HFFc6 (cell line): ENCODE measurements at places on chromosomes 3 and 15. TPM values are rescaled to one million over a fixed set of nuclear protein-coding genes. Genes with fewer than 3 reads are reported as not detected.
A peak's percentile ranks its signal among the peaks of the same experiment; 100 is the strongest.

DNA sequence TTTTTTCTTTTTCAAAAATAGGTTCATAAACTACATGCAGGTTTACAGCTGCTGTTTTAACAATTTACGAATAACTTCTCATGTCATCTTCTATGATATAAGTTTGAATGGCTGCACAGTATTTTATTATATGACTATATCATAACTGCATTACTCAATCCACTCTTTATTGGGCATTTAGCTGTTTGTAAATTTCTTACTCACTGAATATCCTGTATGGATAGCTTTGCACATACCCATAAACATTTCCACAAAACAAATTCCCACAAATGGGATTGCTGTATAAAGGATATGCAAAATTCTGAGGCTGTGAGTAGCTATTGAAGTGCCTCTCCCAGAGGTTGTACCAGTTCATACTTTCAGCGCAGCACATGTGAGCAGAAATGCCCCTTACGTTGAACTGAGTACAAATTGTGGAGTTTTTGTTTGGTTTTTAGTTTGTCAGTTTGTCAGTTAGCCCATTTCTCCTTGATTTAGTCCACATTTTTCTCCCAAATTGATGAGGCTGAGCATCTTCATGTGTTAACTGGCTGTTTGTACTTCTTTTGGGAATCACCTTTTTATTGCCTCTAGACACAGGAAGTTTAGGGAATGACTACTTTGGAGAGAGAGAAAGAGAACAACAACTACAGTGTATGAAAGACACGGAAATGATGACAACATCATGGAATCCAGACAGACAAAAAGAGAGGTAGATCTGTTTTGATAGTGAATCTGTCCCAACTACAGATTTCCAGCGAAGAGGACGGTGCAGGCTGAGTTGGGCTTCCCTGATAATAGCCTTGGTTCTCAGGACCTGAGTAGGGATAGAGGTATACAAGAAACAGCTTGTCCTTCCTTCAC is 24.8 kb downstream of the TTC23 start:
- DNase-seq, result no peak
- H3K27ac ChIP-seq, result no peak overlapping the region

- no peak for DNase-seq
- no peaks in the 10 kb centered on the region for H3K4me1 ChIP-seq
- no peak overlapping the region for H3K27ac ChIP-seq
- H3K4me3 ChIP-seq, result no peak overlapping the region
- no peaks in the 10 kb centered on the region for H3K27me3 ChIP-seq
These were observed 602.1 kb downstream of the VGLL3 start for GRCh38 chr3:86388820-86389219.

- 0 out of 2 replicates have a peak, but pooled peaks cover 7% of the 10 kb centered on the region for H3K4me1 ChIP-seq
- peaks cover 18% of the 10 kb centered on the region for H3K27me3 ChIP-seq
- no peaks in the 10 kb centered on the region for H3K36me3 ChIP-seq
- H3K27ac ChIP-seq, result no peak overlapping the region
- peak; percentile 30 for DNase-seq
- H3K4me3 ChIP-seq, result no peak overlapping the region
These were observed 46.9 kb downstream of the KBTBD12 start for GRCh38 chr3:127961963-127962362.

GRCh38 chr3:12829886-12830784 is 11.2 kb downstream of the RPL32 start:
- no peak for DNase-seq
- peaks cover 11% of the 10 kb centered on the region; the same call in 1 of the 2 replicates for H3K4me1 ChIP-seq
- peaks cover 14% of the 10 kb centered on the region for H3K27me3 ChIP-seq
- peaks cover 22% of the 10 kb centered on the region for H3K36me3 ChIP-seq
- H3K4me3 ChIP-seq, result no peak overlapping the region

GRCh38 chr3:172090035-172090434 is 50.7 kb downstream of the FNDC3B start:
- peaks cover 2% of the 10 kb centered on the region; the same call in 1 of the 2 replicates for H3K27me3 ChIP-seq
- H3K27ac ChIP-seq, result peak overlapping the region; percentile 7; the same call in 1 of the 2 replicates
- peaks cover 75% of the 10 kb centered on the region for H3K4me1 ChIP-seq
- no peak overlapping the region for H3K4me3 ChIP-seq

GRCh38 chr3:70042641-70043040 is 43.1 kb downstream of the SAMMSON start:
- DNase-seq, result no peak
- H3K36me3 ChIP-seq, result no peaks in the 10 kb centered on the region
- peaks cover 2% of the 10 kb centered on the region; the same call in 1 of the 2 replicates for H3K27me3 ChIP-seq
- no peak overlapping the region for H3K27ac ChIP-seq

DNA sequence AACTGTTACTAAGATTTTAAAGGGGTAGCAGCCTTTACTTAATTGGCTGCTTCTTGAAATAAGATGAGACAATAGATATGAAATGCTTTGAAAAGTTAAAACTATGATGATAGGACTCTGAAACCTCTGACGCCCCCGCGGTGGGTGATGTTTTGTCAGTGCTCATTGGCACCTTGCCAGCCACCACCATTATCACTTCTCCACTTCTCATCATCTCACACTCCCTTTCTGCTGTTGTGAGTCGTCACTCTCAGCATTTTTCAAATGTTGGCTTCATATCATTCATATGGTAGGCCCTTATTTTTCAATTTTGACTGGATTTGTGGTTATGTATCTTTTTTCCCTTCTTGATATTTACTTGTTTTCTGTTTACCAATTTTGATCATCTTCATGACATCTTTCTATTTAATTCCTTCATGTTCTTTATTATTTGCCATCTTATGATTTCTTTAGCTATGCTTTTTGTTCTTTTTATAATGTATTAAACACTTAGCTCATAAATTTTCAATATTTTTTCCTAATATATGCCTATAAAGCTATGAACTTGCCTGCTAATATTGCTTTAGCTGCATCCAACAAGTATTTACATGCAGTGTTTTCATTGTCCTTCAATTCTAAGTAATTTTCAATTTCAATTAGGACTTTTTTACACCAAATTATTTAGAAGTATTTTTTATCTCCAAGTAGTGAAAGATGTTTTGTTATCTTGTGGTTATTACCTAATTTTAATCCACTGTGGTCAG is 30.3 kb upstream of the SKOR1 start:
- H3K27ac ChIP-seq, result no peak overlapping the region
- H3K36me3 ChIP-seq, result peaks cover 20% of the 10 kb centered on the region
- H3K4me1 ChIP-seq, result peaks cover 7% of the 10 kb centered on the region
- no peak for DNase-seq
- no peaks in the 10 kb centered on the region for H3K27me3 ChIP-seq

DNA sequence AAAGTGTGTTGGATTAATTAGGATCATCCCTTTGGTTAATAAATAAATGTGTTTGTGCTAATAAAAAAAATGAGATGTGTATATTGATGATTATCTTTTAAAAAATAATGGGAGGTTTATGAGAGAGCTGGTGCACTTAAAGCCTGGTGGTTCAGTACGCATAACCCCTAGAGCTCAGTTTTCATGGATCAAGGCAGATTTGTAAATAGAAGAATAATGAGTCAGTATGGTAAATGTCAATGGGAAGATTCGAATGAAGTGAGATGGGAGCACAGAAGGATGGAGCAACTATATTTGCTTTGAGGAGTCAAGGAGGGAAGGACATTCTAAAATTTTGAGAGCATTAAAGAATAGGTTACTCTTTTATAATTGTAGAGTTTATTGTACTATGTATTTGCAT is 35.4 kb downstream of the AKAP13 start:
- H3K27ac ChIP-seq, result peak overlapping the region; percentile 16
- H3K4me1 ChIP-seq, result peaks cover 92% of the 10 kb centered on the region

DNA sequence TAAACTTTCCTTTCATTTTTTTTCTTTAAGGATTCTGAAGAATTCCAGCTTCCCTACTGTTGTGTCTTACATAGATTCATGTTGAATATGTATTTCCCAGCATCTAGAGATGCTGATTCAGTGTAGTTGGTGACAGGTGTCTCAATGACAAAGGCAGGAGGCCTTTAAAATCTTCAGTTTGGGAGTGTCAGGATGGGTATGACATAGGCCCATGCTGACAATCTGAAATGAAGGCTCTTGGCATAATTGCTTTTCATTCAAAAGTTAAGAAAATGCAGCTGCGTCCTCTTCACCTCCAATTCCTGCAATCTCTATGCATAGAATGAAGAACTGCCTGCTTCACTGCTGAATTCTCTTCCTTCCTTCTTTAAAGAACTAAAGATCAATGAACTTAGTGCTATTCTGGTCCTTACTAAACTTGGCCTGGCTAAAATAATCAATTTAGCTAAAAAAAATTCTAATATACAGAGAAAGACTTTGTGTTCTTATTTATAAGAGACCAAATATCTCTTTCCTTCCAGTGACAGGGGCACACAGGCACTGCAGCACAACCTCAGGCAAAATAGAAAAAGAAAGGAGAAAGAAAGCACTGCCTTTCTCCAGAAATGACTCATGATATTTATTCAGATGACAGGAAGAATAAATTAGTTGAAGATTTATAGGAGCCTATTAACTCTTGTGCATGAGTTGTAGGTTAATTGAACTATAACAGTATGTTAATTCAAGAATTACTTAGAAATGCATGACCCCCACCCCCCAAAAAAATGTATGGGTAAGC is 152.6 kb upstream of the GBE1 start:
- DNase-seq, result no peak
- H3K36me3 ChIP-seq, result no peaks in the 10 kb centered on the region

- H3K27ac ChIP-seq, result peak overlapping the region; percentile 87
- peaks cover 44% of the 10 kb centered on the region for H3K36me3 ChIP-seq
- H3K27me3 ChIP-seq, result peaks cover 2% of the 10 kb centered on the region
- peak overlapping the region; percentile 49 for H3K4me3 ChIP-seq
These were observed 52.4 kb downstream of the VGLL3 start for GRCh38 chr3:86938416-86939105.

- H3K4me3 ChIP-seq, result no peak overlapping the region
- H3K4me1 ChIP-seq, result no peaks in the 10 kb centered on the region
- H3K36me3 ChIP-seq, result no peaks in the 10 kb centered on the region
- DNase-seq, result peak; percentile 55
- H3K27me3 ChIP-seq, result peaks cover 14% of the 10 kb centered on the region
These were observed 89.5 kb upstream of the ATP2B2 start for GRCh38 chr3:10594915-10595314.

DNA sequence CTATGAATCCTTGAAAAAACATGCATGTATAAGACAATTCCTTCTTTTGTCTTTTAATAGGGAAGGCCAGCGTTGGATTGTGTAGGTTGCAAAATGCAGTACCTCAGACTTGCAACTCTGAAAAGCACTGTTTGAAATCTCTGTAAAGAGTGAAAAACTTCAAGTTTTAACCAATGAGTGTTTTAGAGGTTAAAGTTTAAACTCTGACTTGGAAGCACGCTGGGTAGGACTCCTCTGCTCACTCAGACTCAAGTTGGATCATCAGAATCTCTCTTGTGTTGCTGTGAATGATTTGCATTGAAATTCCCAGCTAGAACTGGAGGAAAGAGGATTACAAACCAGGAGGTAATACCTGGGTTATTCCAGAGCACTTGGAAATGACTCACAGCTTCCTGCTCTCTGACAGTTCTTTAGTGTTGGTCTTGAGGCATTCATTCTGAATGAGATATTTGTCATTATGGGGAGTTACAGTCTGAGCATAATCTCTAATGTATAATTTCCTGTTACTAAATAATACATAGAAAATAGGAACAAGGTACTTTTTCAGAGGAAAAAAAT is 49.1 kb downstream of the PLS1 start:
- peaks cover 10% of the 10 kb centered on the region; the same call in 1 of the 2 replicates for H3K4me1 ChIP-seq
- no peak overlapping the region for H3K4me3 ChIP-seq
- peaks cover 6% of the 10 kb centered on the region; the same call in 1 of the 2 replicates for H3K27me3 ChIP-seq
- no peak overlapping the region for H3K27ac ChIP-seq
- peak; percentile 17 for DNase-seq

DNA sequence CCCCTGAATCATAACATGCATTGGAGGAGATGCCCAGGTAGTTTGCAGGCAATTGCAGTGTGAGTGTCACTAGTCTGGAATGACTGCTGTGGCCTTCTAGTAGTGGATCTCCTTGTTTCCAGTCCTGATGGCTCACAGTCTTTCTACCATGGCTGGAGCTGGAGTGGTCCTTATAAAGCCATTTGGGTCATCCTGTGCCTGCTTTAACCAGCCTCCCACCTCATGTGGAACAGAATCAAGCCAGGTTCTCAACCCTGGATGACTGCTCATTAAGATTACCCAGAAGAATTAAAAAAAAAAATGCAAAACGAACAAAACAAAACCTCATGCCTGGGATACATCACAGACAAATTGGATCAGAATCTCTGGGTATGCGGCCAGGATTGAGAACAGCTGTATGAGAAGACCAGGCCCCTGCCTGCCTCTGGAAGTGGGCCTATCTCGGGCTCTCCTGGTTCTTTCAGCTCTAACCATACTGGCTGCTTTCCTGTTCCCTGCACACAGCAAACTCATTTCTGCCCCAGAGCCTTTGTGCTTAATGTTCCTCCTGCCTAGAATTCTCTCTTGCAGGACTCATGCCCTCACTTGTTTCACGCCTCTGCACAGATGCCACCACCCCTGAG is 96.4 kb downstream of the ITPR1 start:
- H3K27ac ChIP-seq, result no peak overlapping the region
- H3K36me3 ChIP-seq, result no peaks in the 10 kb centered on the region; the same call in 1 of the 2 replicates
- DNase-seq, result no peak
- peaks cover 8% of the 10 kb centered on the region for H3K27me3 ChIP-seq

- H3K36me3 ChIP-seq, result no peaks in the 10 kb centered on the region; the same call in 1 of the 2 replicates
- no peak for DNase-seq
- no peaks in the 10 kb centered on the region for H3K27me3 ChIP-seq
- H3K4me1 ChIP-seq, result no peaks in the 10 kb centered on the region
- no peak overlapping the region for H3K4me3 ChIP-seq
- H3K27ac ChIP-seq, result no peak overlapping the region
These were observed 298.3 kb downstream of the LRRC3B start for GRCh38 chr3:26920646-26921478.

DNA sequence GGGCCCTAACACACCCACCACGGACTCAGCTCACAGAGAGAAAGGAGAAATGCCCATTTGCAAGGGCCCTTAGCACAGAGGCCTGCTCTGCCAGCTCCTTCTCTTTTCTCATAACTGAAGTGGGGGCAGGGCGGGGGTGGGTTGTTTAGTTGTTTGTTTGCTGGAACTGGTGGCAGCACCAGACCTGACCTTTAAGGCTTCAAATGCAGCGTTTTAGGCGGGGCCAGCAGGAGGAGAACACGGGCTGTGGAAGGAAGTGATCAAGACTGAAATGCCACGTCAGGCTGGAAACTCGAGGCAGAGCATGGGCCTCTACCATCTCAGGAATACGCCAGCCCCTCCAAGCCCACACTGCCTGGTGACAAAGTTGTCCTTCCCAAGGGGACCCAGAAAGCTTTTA is 9.3 kb downstream of the CACNA2D2 start:
- no peak overlapping the region for H3K27ac ChIP-seq
- H3K27me3 ChIP-seq, result peaks cover 46% of the 10 kb centered on the region
- H3K4me1 ChIP-seq, result no peaks in the 10 kb centered on the region

- peak overlapping the region; percentile 45 for H3K4me3 ChIP-seq
- no peaks in the 10 kb centered on the region for H3K36me3 ChIP-seq
- H3K27ac ChIP-seq, result no peak overlapping the region
- H3K4me1 ChIP-seq, result peaks cover 24% of the 10 kb centered on the region
- DNase-seq, result no peak
These were observed 89.6 kb upstream of the TSEN2 start for GRCh38 chr3:12394569-12395271.

- no peak for DNase-seq
- H3K4me1 ChIP-seq, result peaks cover 27% of the 10 kb centered on the region
- no peaks in the 10 kb centered on the region; the same call in 1 of the 2 replicates for H3K27me3 ChIP-seq
- H3K4me3 ChIP-seq, result no peak overlapping the region
- no peak overlapping the region for H3K27ac ChIP-seq
These were observed 35.6 kb upstream of the FILIP1L start for GRCh38 chr3:100149713-100150415.

RARRES1 gene
- 0.51 and 0.57 TPM in 2 replicates for total RNA-seq

CRYGS gene
- total RNA-seq, result 0.34 to 0.63 TPM in 2 of 3 replicates, not detected in the other

SLC6A1 gene
- not detected in 2 replicates for total RNA-seq

LRRC31 gene
- total RNA-seq, result not detected in 3 replicates

EOGT gene
- 26.9 and 29.5 TPM in 2 replicates for total RNA-seq

UNC13C gene
- total RNA-seq, result not detected in 3 replicates

ZDHHC3 gene
- total RNA-seq, result 66.1 to 74.7 TPM (median 69.6 TPM) in 3 replicates

DLL4 gene
- total RNA-seq, result 0.06 TPM in 1 of 3 replicates, not detected in the others

FOXL2 gene
- total RNA-seq, result 0.69 to 7.8 TPM (median 1.2 TPM) in 3 replicates

FETUB gene
- not detected in 3 replicates for total RNA-seq
